ENCODE measurements at places on chromosomes 11 and 22.

- DNase-seq: no peak
Observed at GRCh38 chr11:83957038-83957900, 671.1 kb upstream of the CCDC90B start.

GRCh38 chr11:120523196-120523595 is 11.6 kb downstream of the GRIK4 start:
- no peak for DNase-seq

GRCh38 chr11:31247321-31247720 is 122.2 kb downstream of the DCDC1 start:
- DNase-seq: no peak

DNA sequence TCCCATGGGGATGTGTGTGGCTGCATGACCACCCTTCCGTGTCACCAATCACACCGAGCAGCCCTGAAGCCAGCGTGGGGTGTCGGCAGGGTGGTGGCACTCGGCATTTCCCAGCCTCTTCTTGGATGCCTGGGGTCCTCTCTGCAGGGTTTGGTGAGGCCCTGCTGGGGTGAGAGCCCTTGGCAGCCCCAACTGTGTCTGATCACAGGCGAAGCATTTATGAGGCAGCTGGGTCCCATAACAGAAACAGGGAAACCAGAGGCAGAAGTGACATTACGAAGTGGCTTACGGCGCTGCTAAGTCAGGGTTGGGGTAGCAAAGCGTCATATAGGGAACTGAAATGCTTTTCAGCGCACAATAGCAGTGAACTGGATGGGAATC is 92.3 kb upstream of the SEPTIN5 start:
- no peak for DNase-seq

DNA sequence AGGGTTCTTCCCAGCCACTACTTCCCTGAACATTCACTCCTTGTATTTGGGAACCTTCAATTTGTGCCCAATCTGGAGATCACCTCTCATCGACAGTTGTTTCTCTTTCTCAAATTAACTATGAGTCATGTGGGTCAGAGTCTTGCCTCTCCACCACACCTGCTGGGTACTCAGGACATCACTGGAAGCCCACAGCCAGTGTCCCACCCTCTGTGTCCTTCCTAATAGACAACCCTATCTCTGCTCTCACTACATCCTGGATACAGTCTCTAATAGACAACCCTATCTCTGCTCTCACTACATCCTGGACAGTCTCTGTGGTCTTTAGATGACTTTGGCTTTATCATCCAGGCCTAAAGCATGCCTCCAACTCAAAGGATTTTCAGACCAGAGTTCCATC is 70.1 kb downstream of the ARL14EP start:
- no peak for DNase-seq

DNA sequence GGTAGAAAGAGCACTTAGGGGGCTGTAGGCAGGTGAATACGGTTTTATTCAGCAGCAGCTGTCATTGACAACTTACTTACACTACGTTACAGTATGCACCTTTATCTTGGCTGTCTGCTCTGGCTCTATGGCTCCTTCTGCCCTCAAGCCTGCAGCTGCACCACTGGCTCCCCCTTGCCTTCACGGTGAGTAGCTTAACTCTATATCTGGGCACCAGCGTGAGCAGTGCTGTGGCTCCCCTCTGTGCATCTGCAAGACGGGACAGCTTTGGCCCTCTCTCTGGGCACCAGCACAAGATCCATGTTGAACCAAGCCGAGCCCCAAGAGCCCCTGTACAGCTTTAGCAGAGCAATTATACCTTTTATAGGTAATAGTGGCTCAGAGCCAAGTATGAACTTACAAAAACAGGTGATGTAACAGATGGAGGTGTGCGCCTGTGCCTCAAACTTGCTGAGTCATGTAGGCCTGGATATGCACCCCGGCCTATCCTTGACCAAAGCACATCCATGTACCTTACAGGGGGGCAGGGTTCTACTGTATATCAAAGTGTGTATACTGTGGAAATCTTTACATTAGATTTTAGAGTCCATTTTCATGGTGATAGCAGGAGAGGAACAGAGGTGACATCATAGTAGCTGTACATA is 96.9 kb upstream of the CTSC start:
- no peak for DNase-seq

GRCh38 chr11:69394869-69395246 is 86.6 kb upstream of the LINC01488 start:
- no peak for DNase-seq

GRCh38 chr11:60810569-60810968 is 25.4 kb downstream of the MS4A10 start:
- no peak for DNase-seq

- DNase-seq: no peak
Observed at GRCh38 chr11:58923300-58923788, 15.9 kb upstream of the GLYATL1 start.

- no peak for DNase-seq
Observed at GRCh38 chr22:20591295-20591645, 83.9 kb downstream of the MED15 start.

DNA sequence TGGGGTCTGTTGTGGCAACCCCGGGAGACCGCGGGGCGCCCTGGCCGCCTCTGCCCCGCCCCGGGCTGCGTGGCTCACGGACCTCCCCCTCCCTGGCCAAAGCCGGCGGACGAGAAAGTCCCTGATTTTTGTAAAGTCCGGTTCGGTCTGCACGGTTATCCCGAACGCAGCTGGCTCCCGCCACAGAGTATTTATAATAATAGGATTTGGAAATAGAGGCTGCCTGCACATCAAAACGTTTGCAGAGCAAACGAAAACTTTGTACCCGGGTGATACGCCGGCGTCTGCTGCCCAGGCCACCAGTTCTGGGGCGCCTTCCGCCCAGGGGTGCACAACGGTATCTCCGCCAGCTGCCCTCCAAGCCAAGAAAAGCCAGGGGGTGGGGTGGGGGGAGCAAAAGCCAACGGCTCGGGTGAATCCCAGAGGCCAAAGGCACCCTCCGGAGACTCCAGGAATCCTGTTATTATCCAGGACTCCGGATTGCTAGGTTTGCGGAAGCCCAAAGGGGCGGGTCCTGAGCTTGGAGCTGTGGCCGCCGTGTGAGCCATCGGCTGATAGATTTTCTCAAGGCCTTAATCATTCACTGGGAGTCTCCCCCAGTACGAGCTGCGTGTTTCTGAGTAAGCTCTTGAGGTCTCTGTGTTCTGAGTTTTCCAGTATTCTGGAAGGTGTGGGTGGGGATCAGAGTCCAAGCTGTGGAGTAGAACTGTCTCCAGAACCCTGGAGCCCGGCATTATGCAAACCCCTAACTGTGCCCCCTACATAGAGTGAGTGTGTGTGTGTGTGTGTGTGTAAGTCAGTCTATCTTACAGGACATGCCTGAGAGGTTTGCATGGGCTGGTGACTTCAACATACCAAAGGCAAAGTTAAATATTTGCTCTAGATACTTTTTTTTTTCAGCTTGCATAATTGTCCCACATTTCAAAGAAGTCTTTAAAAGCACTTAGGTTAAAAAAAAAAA is 673 bp upstream of the SHANK2 start:
- DNase-seq: no peak

- DNase-seq: no peak
Observed at GRCh38 chr11:71425860-71426259, 22.3 kb downstream of the DHCR7 start.

Data from stimulated activated CD8-positive, alpha-beta memory T cell treated with anti-CD3 and anti-CD28 coated beads, Interleukin-4, amount 100 ng/mL, for 4 hours (primary cell).